ENCODE measurements at places on chromosomes 1 and 21.

GRCh38 chr1:154861607-154862094 is 8.4 kb downstream of the KCNN3 start:
- no peak for DNase-seq

DNA sequence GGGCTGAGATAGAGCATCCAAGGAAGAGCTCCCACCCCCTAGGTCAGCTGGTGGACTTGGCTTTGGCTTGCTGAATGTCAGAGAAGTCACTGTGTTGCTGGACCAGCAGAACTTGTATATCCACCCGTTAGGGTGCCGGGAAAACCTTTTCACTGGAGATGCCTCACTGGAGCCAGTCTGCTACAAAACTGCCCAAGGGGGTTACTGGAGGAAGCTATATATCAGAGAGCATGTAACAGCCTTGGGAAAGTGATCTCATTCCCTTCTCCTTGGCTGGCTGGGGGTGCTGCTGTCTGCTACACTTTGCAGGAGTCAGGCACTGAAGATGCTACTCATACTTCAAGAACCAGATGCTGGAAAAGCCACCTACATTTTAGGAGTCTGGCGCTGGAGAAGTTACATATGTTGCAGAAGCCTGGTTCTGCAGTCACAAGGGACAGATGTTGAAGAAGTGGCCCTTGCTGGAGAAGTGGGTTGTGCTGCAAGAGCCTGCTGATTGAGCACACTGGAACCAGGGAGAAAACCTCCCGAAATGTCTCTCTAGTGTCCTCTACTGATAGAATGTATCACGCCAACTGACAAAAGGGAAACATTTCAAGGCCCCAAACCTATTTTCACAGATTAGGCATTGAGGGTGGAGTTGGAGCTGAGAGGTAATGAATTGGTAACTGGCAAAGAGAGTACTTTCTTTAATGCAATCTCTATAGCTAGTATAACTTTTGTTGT is 250.6 kb downstream of the SPATA17 start:
- no peak for DNase-seq

DNA sequence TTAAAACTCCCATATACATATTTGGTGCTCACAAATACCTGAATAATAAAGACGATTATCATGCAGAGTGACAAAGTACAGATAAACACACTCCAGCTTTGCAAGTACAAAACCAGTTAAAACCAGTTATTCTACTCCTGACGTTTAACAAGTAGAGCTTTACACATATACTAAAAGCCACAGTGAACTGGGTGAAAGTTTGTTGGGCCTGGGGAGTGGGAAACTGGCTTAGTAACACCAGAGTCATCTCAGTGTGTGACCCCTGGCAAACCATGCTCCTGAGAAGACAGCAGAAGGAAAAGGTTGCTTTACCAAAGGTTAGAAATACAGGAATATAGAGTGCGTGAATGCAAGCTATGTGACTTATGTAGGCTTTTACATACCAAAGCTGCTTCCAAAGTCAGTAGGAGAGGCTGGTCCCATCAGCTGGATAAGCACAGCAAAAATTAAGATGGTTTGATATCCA is 148.1 kb downstream of the NRIP1 start:
- no peak for DNase-seq

DNA sequence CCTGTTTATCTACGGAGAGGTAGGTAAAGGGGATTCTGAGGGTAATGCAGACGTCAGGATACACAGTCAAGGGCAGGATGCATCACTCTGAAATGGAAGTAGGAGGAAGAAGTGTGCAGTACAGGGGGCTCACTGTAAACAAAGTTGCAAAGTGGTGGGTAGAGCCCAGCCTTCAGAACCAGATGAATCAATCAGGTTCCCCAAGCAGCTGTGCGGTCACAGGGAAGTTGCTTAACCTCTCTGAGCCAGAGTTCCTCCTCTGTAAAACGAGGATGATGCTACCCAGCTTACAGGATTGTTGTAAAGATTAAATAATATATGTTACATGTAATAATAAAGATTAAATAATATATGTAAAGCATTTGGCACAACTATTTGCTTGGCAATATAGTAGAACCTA is 13.5 kb upstream of the MYOM3 start:
- no peak for DNase-seq

DNA sequence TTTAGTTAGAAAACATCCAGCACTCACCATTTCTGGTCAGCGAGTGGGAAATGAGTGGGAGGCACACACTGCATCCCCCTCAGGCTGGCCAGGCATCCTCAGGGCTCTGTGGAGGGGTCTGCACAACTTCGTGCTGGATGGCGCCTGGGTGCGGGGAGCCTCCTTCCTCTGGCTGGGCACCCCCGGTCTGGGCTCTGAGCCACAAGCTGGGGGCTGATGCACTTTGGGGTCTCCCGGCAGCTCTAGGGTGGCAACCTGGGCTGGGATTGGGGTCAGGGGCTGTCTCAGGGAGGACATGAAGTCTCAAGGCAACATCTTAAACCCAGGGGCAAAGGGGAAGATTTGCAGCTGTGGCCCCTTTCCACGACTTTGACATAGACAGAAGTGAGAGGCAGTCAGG is 23.5 kb downstream of the PRDM16 start:
- DNase-seq, result no peak

DNA sequence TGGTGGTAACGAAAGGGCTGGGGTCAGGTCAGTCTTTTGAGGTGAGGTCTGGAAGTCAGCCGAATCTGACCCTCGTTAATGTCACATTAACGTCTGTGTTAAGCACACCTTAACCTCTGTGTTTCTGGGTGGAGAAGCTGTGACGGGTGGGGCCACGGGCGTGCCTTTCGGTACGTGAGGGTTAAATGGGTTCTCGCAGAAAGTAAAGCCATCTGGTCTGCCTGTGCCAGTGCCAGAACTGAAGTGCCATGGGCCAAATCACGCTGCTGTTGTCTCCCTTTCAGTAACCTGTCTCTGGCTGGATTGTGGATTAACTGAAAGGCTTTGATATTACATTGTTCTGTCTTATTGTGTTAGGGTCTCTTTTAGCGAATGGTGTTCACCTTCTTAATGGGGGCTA is 14.4 kb downstream of the URB2 start:
- no peak for DNase-seq

GRCh38 chr21:25561668-25562641 is 45.3 kb downstream of the MRPL39 start:
- no peak for DNase-seq

- no peak for DNase-seq
Measured at GRCh38 chr21:35298757-35299156, 249.7 kb upstream of the RUNX1 start.

GRCh38 chr1:3561702-3562101 is 49.6 kb downstream of the MEGF6 start:
- no peak for DNase-seq

- DNase-seq, result no peak
Measured at GRCh38 chr1:62304515-62304914, 14.7 kb downstream of the KANK4 start.

DNA sequence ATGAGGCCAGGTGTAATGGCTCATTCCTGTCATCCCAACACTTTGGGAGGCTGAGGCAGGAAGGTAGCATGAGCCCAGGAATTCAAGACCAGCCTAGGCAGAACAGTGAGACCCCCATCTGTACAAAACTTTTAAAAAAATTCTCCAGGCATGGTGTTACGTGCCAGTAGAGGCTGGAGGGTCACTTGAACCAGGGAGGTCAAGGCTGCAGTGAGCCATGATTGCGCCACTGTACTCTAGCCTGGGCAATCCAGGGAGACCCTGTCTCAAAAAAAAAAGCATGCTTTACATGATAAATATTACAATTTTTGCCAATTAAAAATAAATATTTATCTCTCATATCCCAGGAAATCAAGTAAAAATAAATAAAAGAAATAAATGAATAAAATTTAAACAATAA is 17.6 kb upstream of the VPS45 start:
- no peak for DNase-seq

GRCh38 chr1:85616364-85616705 is 35.8 kb downstream of the CCN1 start:
- no peak for DNase-seq

DNA sequence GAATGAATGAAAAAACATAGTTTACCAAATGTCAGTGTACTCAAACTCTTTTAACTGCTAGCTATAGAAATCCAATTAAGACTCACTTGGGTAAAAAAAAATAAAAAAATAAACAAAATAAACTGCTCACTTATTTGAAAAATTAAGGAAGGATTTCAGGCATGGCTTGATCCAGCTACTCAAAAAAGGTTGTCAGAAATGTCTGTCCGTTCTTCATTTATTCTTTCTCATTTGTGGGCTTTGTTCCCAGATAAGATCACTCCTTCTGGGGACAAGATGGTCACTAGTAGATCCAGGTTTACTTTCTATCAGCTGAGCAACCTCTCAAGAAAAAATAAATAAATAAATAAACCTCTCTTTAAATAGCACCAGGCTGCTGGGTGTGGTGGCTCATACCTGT is 26.1 kb upstream of the PAXBP1 start:
- no peak for DNase-seq

DNA sequence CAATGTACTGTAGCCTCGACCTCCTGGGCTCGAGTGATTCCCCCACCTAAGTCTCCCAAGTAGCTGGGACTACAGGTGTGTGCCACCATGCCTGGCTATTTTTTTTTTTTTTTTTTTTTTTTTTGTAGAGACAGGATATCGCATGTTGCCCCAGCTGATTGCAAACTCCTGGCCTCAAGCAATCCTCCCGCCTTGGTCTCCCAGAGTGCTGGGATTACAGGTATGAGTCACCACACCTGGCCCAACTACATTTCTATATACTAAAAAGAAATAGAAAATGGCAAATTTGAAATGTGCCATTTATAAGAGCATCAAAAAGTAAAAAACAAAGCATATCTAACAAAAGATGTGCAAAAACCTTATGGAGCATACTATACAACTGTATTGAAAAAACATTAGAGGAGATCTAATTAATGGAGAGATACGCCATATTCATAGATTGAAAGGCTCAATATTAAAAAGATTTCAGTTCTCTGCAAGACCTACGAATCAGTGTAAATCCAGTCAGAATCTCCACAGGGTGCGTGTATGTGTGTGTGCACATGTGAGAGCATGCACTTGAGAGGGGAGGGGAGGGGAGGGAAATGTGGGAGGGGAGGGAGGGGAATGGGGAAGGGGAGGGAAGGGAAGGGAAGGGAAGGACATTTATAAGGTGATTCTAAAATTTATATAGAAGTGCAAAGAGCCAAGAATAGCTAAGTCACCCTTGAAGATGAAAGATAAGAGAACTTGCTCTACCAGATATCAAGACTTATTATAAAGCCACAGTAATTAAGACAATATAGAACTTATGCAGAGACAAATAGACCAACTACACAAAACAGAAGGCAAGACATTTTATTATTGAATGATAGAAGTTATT is 15.5 kb upstream of the PADI4 start:
- no peak for DNase-seq

Measured in urothelium cell line (cell line).